ENCODE measurements at places on chromosomes 1 and 21.
A peak's percentile ranks its signal among the peaks of the same experiment; 100 is the strongest.

- DNase-seq = no peak
Observed at GRCh38 chr1:244445320-244446181, 6.2 kb downstream of the ADSS2 start.

DNA sequence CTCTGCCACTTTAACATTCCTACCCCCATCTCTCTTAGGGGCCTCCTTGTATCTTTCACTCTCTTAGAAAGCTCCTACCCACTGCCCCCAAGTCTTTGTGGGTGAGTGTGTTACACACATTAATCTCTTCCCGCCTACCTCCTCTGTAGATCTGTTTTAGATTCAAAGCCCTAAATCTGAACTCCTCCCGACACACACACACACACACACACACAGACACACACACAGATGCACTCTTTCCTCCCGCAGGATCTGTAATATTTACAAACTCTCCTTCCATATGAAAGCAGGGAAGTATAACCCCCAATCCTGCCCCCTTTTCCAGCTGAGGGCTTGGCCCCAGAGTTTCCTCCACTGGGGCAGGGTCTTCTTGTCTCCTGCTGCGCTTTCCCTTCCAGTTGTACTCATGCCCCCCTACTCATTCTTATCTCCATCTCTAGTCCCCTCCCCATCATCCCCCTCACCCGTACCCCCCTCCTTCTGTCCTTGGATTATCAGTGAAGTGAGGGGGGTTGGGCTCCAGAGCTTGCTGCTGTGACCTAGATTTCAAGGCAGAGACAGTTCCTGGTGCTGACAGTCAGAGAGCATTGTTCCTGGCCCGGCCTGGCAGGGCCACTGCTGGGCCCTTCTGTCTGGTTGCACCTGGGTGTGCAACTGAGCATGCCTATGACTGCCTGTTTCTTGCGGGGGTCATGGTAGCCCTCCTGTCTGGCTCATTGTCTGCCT is 4.3 kb downstream of the PEA15 start:
- DNase-seq = no peak

DNA sequence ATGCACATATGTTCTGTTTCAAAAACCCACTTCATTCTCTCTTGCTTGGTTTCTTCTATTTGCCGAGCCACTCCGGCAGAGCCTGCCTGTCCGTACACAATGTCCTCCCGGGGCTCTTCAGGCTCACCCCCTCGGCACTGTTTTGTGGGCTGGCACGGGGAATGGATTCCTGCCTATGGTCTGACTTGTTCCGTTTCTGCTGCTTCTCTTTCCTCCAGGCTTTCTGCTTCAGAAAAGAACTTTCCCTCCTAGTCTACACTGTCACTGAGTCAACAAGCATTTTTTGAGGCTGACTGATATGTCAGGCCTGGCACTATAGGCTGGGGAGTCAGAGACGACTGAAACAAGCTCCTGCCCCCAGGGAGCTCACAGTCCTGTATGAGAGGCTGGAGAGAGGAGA is 28.4 kb upstream of the SARS1 start:
- DNase-seq = no peak

DNA sequence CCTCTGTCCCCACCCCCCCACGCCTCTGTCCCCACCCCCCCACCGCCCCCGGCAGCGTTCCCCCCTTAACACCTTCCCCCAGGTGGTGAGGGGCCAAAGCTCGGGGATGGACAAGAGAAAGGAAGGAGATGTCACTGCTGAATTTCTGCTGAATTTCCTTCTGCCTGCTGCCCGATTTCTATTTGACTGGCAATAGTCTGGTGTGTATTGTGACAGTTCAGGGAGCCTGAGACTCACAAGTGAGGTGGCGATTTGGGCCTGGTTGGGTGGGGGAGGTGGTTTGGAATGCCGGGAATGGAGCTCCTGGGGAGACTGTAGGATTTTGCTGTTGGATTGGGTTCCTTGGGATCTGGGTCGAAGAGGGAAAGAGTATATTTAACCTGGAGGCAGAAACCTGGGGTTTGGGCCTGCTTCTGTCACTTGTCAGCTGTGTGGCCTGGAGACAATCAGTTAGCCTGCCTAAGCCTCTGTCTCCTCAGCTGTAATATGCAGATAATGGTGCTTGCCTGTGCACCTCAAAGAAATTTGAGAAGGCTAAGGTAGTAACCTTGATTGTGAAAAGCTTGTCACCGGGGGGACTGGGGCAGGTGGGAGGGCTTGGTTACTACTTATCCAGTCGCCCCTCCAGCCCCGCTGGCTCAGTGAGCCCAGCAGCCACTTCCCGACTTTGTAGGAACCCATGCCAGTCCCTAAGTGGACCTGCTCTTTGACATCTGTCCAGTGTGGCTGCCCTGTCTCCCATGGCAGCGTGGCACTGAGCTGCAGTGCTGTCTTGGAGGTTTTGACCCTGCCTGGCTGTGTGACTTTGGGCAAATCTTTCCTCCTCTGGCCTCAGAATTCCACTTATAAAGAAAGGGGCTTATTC is 7.7 kb upstream of the LMNA start:
- DNase-seq = peak; percentile 69
